Effector memory CD4-positive, alpha-beta T cell (primary cell): ENCODE measurements at places on chromosomes 2 and 18.

DNA sequence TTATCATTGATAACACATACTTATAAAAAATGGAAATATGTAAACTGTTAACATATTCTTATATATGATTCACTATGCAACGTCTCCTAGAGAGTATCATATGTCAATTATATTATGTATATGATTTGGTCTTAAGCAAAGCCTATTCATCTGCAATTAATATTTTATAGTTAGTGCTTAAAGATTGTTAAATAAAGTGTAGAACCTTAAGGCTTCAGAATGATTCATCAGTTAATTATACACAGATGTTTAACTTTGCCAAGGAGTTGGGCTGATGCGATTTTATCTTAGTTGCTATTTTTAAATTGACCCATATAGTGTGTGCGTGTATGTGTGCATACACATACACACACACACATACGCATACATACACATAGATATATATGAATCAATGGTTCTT is 323.1 kb downstream of the RBM43 start:
- DNase-seq = no peak

DNA sequence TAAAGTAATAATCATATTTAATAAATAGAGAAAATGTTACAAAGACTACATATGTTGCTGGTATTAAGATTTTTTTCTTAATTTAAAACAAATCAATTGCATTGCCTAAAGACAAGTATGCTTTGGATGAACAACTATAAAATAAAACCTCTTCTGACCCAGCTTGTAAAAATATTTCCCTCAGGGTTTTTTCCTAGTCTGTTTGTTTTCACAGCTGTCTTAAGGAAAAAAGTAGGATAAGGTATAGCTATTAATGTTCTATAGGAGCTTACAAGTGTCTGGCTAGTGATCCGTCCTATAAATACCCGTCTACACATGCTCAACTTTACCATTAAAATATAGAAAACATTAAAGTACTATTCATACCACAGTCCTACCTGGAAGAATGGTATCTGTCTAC is 97.1 kb downstream of the NOL10 start:
- DNase-seq = no peak

GRCh38 chr2:237388036-237388435 is 25.9 kb downstream of the COL6A3 start:
- DNase-seq = no peak

DNA sequence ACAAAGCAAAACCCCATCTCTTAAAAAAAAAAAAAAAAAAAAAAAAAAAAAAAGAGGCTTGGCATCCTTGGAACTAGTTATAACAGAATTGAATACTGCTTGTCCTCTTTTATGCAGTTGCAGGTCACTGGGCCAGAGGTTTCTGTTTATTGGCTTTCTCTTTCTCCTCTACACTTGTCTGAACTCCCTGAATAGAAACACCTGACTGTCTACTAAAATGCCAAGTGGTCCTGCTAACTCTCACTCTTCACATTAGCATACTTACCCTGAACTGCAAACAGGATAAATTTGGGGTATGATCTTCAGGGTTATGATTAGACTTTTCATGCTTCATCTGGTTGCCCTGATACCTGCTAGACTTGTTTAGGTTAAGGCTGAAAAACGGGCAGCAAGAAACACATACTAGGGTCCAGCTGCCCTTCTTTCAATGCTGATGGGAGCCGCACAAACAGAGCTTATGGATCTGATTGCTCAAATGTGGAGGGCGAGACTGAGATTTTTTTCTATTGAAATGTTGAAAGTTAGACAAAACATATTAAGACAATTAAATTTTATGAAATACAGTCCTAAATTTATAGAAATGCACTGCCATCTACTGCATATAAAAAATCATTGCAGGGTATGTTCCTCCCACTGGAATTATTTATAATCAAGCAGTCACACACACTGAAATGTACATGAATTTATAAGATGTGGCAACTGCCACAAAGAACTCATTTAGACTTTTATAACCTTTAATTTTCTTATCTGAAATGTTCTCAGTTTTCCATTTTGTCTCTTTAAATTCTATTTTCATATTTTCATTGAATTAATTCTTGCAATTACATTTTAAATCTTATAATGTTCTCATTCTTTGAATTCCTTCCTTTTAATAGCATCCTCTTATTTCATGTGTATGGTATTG is 40.8 kb downstream of the GTF3C3 start:
- DNase-seq = no peak

GRCh38 chr2:222946700-222947287 is 86.0 kb downstream of the ACSL3 start:
- no peak for DNase-seq
